Activated CD8-positive, alpha-beta memory T cell treated with anti-CD3 and anti-CD28 coated beads for 1 hour (primary cell): ENCODE measurements at places on chromosomes 6 and 20.
A peak's percentile ranks its signal among the peaks of the same experiment; 100 is the strongest.

DNA sequence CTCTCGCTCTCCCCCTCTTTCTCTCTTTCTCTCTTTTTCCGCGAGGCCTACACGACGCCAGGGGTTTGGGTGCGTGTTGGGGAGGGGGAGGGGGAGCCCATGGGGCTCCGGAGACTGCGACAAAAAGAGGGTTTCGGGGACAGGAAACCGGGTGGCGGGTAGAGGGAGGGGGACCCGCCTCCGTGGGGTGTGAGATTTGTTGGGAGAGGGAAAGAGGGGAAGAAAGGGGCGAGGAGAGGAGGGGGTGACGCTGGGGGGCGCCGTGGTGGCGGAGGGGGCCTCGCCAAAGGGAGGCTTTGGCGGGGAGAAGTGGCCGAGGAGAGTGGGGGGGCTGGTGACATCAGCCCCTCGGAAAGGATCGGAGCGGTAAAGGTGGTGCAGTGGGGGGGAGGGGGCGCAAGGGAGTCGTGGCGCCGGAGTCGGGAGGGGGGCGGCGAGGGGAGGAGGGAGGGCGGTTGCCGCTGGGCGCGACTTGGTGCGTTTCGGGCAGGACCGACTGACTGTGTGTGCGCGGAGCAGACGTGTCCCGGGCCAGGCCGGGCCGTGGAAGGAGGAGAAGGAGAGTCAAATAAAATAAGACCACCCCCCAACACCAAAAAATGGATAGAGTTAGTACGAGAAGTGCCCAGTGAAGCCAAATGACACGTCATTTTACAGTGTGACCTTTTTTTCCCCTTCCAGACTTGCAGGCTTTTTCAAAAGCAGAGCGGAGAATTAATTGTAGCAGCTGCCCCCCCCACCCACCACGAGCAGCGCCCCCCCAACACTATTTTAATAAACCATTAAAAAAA, 39.8 kb downstream of the GNAS start:
- peak; percentile 62 for DNase-seq

- no peak for DNase-seq
Observed at GRCh38 chr6:130457605-130458004, 91.8 kb downstream of the TMEM200A start.

DNA sequence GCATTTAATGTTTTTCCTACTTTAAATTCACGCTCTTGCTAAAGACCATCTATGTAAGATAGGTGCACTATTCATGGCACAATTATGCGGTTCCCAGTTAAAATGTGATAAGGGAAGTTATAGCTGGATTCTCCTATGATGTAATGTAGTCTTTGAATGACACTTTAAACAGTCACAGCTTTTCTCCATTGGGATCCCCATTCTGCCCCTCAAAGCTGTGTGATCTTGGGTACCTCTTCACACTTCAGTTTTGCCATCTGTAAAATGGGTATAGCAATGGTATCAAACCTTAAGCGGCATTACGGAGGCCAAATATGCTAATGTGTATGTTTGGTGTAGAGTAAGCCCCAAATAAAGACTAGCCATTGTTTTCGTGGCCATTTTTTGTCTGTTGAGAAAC, 64.7 kb upstream of the ZNF217 start:
- no peak for DNase-seq

- DNase-seq, result no peak
Observed at GRCh38 chr6:36840432-36841403, 1.5 kb upstream of the CPNE5 start.

- DNase-seq, result no peak
Observed at GRCh38 chr6:41690541-41691330, 44.7 kb downstream of the TFEB start.

DNA sequence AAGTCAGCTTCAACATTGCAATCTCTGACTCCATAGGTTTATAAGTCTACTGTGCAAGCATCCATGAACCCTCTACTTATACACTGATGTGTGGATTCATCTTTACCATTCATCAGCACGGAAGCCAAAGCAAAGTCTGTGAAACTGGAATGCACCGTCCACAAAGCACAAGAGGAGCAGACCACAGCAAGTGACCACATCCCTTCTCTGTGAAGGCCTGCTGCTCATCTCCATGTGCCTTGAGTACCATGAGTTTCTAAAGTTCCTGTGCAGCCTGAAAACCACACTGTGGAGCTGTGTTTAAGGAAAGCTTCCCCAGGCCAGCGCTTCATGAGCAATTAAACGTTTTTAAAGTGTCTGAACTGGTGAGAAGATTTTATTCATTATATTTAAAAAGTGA, 20.0 kb downstream of the GABRR1 start:
- DNase-seq, result no peak

DNA sequence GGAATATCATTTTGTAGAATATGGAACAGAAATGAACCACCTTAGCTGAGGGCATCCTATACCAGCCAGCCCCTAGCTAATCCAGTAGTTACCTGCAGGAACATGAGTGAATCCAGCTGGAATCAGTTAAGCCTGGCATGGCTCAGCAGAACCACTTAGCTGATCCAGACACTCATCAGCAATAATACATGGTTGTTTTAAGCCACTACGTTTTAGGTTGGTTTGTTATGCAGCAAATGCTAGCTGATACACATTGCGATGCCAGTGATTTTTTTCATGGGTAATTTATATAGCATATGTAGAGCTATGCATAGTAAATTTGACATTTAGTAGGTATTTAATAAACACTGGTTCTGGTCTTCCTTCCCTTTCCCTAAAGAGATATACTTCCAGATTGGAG, 201.9 kb upstream of the JAG1 start:
- no peak for DNase-seq

DNA sequence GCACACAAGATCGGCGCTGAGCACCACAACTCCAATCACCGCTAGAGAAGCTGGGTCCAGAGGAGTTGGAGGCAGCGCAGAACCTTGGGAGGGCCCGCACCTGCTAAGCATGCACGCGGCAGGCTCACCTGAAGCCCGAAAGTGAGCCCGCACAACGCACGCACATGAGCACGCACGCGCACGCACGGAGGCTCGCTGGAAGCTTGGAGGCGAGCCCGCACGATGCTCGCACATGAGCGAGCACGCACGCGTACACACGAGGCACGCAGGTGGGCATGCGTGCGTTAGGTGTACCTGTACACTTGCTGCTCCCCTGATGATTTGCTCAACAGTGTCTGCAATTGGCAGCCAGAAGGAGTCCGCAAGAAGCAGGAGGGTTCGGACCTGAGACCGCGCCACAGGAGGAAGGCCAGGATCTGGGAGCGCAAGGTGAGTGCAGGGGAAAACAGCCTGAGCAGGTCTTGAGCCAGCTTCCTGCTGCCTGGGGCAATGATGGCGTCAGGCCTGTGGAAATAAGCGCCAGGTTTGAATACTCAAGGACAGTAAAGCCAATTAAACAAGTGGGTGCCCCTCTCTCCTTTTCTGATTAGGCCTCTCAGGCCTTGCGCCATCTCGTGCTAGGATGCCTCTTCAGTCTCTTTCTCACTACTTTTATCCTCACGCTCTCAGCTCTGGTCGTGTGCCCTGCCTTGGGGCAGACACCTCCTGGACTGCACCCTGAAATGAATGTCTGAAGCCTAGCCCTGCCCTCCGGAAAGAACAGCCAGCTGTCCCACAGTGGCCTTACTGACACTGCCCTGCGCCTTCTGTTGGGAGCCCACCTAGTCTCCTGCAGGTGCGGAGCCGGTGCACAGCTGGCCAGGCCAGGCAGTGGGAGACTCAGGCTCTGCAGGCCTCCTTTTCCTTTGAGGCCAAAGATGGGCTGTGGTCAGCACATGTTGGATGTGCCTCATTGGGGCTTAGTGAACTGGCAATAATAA, 340.4 kb downstream of the CDC5L start:
- DNase-seq, result no peak
